ENCODE measurements at places on chromosomes 6 and 20. TPM values are rescaled to one million over a fixed set of nuclear protein-coding genes. Genes with fewer than 3 reads are reported as not detected.

The FOXF2 gene
- total RNA-seq = under 0.01 TPM

The TMEM14B gene
- total RNA-seq = 58.1 TPM

The CALHM6 gene
- 4.2 TPM for total RNA-seq

The TNXB gene
- 10.1 TPM for total RNA-seq

The RSPH9 gene
- 0.17 TPM for total RNA-seq

The EBF4 gene
- 1.2 TPM for total RNA-seq

The CCDC170 gene
- not detected for total RNA-seq

The HUS1B gene
- total RNA-seq = 0.69 TPM

The CDH22 gene
- 0.09 TPM for total RNA-seq

The C20orf202 gene
- 0.17 TPM for total RNA-seq

The ZC2HC1B gene
- not detected for total RNA-seq

The OOEP gene
- 0.22 TPM for total RNA-seq

The LCA5 gene
- total RNA-seq = 1.6 TPM

The ESR1 gene
- not detected for total RNA-seq

The GTSF1L gene
- total RNA-seq = not detected

The ANKRD66 gene
- total RNA-seq = not detected

The MATN4 gene
- under 0.01 TPM for total RNA-seq

The RIPOR3 gene
- total RNA-seq = not detected

The RRP36 gene
- 73.8 TPM for total RNA-seq

The GSTA3 gene
- total RNA-seq = not detected

The CDSN gene
- not detected for total RNA-seq

The TAAR2 gene
- total RNA-seq = not detected

The STMND1 gene
- not detected for total RNA-seq

The HINT3 gene
- total RNA-seq = 19.8 TPM

The CRISP2 gene
- total RNA-seq = not detected

The NELFCD gene
- total RNA-seq = 60.6 TPM

The PKIB gene
- 0.17 TPM for total RNA-seq

The BPI gene
- not detected for total RNA-seq

The SLC2A4RG gene
- 6.4 TPM for total RNA-seq
